Thoracic aorta (tissue), 2 donors: ENCODE measurements at places on chromosomes 12 and 14.
A peak's percentile ranks its signal among the peaks of the same experiment; 100 is the strongest.

DNA sequence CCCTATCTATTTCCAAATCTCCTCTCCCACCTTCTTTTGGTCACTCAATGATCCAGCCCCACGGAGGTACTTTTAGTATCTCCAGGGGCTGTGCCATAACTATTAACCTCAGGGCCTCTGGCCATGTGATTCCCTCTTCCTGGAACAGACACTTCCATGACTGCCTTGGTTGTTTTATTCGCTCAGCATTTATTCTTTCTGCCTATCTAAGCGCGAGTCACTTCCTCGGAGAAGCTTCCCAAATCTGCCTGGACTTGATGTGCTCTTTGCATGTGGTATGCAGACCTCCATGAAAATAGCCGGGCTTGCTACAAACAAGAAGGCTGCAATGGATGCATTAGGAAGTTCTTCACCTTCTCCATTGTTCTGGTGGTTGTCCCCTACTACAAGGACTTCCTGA lies 939.0 kb upstream of the TMEM132C start:
- H3K4me3 ChIP-seq = no peak overlapping the region
- H3K4me1 ChIP-seq = no peaks in the 10 kb centered on the region
- no peaks in the 10 kb centered on the region for H3K36me3 ChIP-seq
- H3K27ac ChIP-seq = no peak overlapping the region
- no peaks in the 10 kb centered on the region for H3K27me3 ChIP-seq

GRCh38 chr12:21828779-21829178 lies 54.3 kb upstream of the KCNJ8 start:
- peaks cover 37% of the 10 kb centered on the region for H3K4me1 ChIP-seq
- DNase-seq = no peak
- peak overlapping the region; percentile 16 for H3K4me3 ChIP-seq
- H3K27ac ChIP-seq = no peak overlapping the region
- H3K36me3 ChIP-seq = no peaks in the 10 kb centered on the region

- no peaks in the 10 kb centered on the region for H3K27me3 ChIP-seq
- no peak overlapping the region for H3K27ac ChIP-seq
- no peak overlapping the region for H3K4me3 ChIP-seq
- no peaks in the 10 kb centered on the region for H3K36me3 ChIP-seq
- H3K4me1 ChIP-seq = no peaks in the 10 kb centered on the region
- no peak for DNase-seq
These were observed 42.1 kb upstream of the GXYLT1 start for GRCh38 chr12:42186793-42187192.

GRCh38 chr12:69527506-69528272 lies 57.5 kb downstream of the FRS2 start:
- H3K4me1 ChIP-seq = peaks cover 44% of the 10 kb centered on the region
- no peaks in the 10 kb centered on the region for H3K27me3 ChIP-seq

DNA sequence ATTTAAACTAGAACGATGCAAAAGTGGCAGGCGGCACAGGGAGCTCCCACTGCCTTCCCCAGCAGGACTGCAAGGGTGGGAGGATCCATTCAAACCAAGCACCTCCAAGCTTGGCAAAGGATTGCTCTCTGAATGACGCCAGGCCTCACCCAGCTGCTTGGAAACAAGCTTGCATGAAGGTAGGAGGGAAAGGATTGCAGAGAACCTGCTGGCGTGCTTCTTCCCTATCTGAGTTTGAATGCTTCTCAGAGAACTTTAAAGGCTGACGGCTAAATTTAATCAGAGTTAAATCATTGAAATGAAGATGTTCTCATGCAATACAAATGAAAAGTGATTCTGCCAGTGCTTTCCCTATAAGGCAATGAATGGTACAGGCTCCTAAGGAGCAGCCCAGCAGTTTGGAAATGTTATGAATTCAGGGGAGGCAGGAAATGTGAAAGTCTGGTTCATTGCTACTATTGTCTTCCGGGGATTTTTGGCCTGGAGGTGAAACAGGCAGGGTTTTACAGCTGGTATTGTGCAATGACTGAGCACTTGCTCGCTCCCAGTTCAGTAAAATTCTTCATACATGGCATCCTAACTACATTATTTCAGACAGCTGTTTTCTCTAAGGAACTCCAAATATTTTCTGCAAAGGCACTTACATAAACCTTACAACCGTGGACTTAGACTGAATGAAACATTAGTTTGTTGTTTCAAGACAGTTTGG lies 31.9 kb upstream of the DUSP6 start:
- H3K4me1 ChIP-seq = peaks cover 18% of the 10 kb centered on the region
- H3K4me3 ChIP-seq = peak overlapping the region; percentile 59
- no peaks in the 10 kb centered on the region for H3K36me3 ChIP-seq
- no peak for DNase-seq
- no peaks in the 10 kb centered on the region for H3K27me3 ChIP-seq

- no peak overlapping the region for H3K4me3 ChIP-seq
- H3K36me3 ChIP-seq = no peaks in the 10 kb centered on the region
- DNase-seq = no peak
- peaks cover 6% of the 10 kb centered on the region for H3K4me1 ChIP-seq
These were observed 74.8 kb upstream of the FRMD6 start for GRCh38 chr14:51576879-51577278.

DNA sequence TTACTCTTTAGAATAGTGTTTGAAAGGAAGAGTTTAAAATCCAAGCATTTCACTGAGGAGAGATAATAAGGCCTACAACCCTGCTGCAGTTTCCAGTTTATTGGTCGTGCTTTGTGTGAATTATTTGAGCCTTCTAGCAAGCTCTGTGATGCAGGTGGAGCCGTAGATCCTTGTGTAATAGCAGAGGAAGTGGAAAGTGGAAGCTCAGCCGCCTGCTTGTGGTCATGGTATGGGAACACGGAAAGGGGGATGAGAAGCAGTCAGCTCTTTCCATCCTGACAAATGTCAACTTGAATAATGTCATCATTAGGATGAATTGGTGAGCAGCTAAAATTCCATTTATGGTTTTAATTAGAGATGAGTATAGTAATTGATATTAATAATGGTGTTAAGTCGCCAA lies 29.1 kb downstream of the SYNE2 start:
- no peak for DNase-seq
- no peaks in the 10 kb centered on the region for H3K36me3 ChIP-seq
- no peaks in the 10 kb centered on the region for H3K27me3 ChIP-seq

DNA sequence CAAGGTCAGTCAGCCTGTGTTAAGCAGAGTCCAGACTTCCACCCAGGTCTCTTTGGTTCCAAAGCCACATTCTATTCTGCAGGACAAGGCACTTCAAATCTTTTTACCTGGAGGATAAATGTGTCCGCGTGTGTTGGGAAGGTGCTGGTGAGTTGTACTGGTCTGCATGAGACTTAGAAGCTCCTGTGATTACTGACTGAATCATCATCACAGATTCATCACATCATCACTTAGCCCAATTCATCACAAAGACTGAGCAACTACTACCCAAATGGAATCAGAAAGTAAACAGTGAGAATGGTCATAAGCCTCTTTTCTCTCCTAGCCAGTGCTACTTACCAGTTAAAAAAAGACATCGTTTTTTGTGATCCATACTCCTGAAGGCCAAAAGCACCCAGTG lies 5.3 kb downstream of the SLC15A5 start:
- DNase-seq = no peak
- H3K27me3 ChIP-seq = no peaks in the 10 kb centered on the region
- no peak overlapping the region for H3K4me3 ChIP-seq
- H3K36me3 ChIP-seq = no peaks in the 10 kb centered on the region
- H3K27ac ChIP-seq = no peak overlapping the region

DNA sequence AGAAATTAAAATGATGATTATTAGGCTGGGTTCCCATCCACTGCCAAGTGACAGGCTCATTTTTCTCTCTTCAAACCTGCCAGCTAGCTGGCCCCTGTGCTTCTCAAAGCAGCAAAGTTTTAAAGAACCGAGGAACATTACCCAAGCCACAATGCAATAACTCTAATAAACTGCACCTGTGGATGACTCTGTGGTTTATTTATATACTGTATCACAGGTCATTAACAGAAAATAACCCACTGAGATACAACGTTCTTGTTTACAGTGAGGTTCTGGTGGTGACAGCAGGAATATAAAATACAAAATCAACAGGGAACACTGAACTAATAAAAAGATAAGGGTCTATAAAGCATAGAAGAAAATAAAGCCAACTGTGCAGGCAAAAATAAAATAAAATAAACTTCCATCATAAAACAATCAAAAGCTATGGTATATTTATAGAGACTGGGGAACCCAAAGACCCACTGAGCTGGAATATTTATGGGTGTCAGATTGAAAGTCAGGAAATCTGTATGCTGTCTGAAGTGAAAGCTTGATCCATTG lies 472.9 kb downstream of the NOVA1 start:
- H3K27ac ChIP-seq = no peak overlapping the region
- DNase-seq = no peak
- no peak overlapping the region for H3K4me3 ChIP-seq
- no peaks in the 10 kb centered on the region for H3K36me3 ChIP-seq

- no peak for DNase-seq
- no peak overlapping the region for H3K27ac ChIP-seq
- no peaks in the 10 kb centered on the region for H3K27me3 ChIP-seq
- H3K36me3 ChIP-seq = no peaks in the 10 kb centered on the region
These were observed 76.4 kb upstream of the FOXG1 start for GRCh38 chr14:28690029-28690692.

- H3K4me3 ChIP-seq = no peak overlapping the region
- H3K27me3 ChIP-seq = no peaks in the 10 kb centered on the region
- no peaks in the 10 kb centered on the region for H3K36me3 ChIP-seq
- H3K27ac ChIP-seq = no peak overlapping the region
- DNase-seq = no peak
- no peaks in the 10 kb centered on the region for H3K4me1 ChIP-seq
These were observed 25.1 kb upstream of the CDK17 start for GRCh38 chr12:96425321-96425720.

DNA sequence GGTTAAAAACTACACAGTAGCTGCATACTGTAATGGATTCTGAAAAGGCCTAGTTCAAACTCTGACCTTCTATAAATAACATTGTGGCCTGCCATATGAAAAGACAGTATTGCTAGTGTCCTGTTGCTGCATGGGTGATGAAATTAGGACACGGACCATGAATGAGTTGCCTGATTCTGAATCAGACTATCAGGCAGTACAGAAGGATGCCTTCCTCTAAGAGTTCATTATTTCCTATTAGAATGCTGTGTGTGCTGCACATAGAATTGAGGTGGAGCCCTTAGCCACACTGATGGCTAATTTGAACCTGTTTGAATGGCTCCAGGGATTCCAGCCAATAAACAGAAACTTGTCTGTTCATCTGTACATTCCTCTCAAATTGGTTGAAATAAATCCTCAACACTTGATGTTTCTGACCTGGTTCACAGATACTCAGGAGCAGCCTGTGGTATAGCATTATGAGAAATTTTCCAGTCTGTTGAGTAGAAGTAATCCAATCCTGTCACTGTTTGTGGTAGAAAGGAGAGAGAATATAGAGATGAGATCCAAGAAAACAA lies 483.2 kb downstream of the APAF1 start:
- no peak overlapping the region for H3K4me3 ChIP-seq
- H3K36me3 ChIP-seq = no peaks in the 10 kb centered on the region
- no peaks in the 10 kb centered on the region for H3K4me1 ChIP-seq

GRCh38 chr14:94164685-94165431 lies 9.3 kb upstream of the PPP4R4 start:
- H3K27me3 ChIP-seq = no peaks in the 10 kb centered on the region
- H3K4me3 ChIP-seq = no peak overlapping the region
- H3K27ac ChIP-seq = no peak overlapping the region
- no peaks in the 10 kb centered on the region for H3K36me3 ChIP-seq

DNA sequence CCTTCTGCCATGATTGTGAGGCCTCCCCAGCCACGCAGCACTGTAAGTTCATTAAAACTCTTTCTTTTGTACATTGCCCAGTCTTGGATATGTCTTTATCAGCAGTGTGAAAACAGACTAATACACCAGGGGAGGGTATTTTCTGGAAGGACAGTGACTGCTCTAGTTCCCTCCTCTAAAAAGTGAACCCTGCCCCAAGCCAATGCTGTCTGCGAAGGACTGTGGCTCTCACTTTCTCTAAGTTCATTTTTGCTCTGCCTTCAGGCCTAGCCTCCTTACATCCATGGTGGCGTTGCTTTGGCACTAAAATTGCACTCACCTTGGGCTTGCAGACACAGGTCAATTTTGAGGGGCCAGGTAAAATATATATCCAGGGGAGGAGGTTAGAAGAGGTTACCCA lies 323.0 kb downstream of the VRK1 start:
- H3K4me3 ChIP-seq = no peak overlapping the region
- H3K27ac ChIP-seq = no peak overlapping the region
- H3K4me1 ChIP-seq = no peaks in the 10 kb centered on the region

- no peak overlapping the region for H3K4me3 ChIP-seq
- no peak for DNase-seq
- no peaks in the 10 kb centered on the region for H3K27me3 ChIP-seq
- H3K36me3 ChIP-seq = no peaks in the 10 kb centered on the region
These were observed 3.5 kb downstream of the ACRBP start for GRCh38 chr12:6643569-6644256.

GRCh38 chr12:111643427-111643826 lies 42.3 kb downstream of the BRAP start:
- H3K27ac ChIP-seq = peak overlapping the region; percentile 25
- no peaks in the 10 kb centered on the region for H3K27me3 ChIP-seq
- peaks cover 15% of the 10 kb centered on the region for H3K4me1 ChIP-seq
- H3K36me3 ChIP-seq = peaks cover 21% of the 10 kb centered on the region
- H3K4me3 ChIP-seq = no peak overlapping the region

- DNase-seq = no peak
- H3K4me1 ChIP-seq = peaks cover 10% of the 10 kb centered on the region
- H3K27me3 ChIP-seq = no peaks in the 10 kb centered on the region
- no peaks in the 10 kb centered on the region for H3K36me3 ChIP-seq
- no peak overlapping the region for H3K27ac ChIP-seq
These were observed 4.0 kb upstream of the CPNE6 start for GRCh38 chr14:24067133-24068082.

DNA sequence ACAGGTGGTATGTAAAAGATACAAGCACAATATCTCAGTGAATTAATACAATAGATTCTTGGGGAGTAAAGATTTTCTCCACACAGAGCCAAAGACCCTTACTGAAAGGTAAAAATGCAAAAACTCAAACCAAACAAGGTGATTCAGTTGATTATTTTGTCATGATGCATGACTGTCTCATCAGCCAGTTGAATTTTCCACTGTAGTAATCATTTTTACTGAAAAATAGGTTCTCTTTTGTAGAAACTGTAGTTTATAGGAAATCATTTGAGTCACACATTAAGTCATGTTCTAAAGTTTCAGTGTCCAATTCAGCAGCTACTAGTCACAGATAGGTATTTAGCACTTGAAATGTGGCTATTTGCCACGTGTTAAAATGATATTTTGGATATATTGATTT lies 53.6 kb downstream of the PPFIA2 start:
- no peaks in the 10 kb centered on the region for H3K27me3 ChIP-seq
- no peak for DNase-seq
- H3K4me1 ChIP-seq = no peaks in the 10 kb centered on the region
- H3K36me3 ChIP-seq = no peaks in the 10 kb centered on the region
- H3K27ac ChIP-seq = no peak overlapping the region
- H3K4me3 ChIP-seq = no peak overlapping the region

DNA sequence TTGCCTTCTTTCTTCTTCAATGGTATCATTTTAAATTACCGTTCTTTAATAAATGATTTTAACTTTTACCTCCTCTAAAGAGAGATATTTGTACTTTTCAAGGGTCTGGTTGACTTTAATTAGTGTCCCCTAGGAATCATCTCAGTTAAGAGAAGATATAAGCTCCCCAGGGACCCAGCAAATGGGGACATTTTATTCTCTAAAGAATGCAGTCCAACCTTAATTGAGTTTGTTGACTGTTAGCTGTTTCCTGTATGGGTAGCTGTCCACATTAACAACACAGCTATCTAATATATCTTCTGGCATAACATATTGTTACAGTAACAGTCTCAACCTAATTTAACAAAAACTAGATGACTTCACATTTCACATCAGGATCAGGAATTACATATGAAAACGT lies 241.6 kb upstream of the NPAS3 start:
- H3K4me3 ChIP-seq = no peak overlapping the region
- no peaks in the 10 kb centered on the region for H3K36me3 ChIP-seq
- H3K27ac ChIP-seq = no peak overlapping the region
